ENCODE measurements at places on chromosomes 12 and 14.

DNA sequence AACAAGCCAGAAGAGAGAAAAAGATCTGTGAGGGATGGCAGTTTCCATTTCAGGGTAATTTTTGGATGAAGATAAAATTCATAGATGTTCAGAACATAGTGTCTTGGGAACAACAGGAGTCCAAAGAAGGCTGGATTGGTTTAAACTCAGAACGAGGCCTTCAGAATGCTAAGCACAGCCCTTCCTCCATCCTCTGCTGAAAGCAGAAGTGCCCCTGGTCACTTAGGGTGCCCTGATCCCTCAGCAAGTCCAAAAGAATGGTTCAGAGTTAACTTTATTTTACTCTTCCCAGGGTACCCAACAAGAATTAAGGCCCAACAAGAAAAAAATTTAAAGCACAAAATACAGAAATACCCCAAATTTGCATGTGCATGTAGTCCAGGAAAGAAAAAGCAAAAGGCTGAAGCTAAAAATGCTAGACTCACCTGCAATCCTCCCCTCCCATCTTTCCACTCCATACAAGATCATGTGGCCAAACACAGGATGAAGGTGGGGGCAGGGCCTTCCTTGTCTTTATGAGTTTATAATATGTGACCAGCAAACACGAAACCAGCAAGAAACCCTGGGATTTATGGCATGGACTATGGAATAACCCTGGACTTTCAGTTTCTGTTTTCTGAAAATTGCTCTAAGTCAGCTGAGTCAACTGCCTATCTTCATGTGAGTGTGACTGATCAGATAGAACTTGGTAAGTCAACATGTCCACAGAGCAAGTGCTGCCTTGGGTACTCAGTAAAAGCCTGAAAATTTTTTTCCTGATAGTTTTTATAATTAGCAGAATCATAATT lies 21.2 kb downstream of the MAX start:
- no peak for DNase-seq

DNA sequence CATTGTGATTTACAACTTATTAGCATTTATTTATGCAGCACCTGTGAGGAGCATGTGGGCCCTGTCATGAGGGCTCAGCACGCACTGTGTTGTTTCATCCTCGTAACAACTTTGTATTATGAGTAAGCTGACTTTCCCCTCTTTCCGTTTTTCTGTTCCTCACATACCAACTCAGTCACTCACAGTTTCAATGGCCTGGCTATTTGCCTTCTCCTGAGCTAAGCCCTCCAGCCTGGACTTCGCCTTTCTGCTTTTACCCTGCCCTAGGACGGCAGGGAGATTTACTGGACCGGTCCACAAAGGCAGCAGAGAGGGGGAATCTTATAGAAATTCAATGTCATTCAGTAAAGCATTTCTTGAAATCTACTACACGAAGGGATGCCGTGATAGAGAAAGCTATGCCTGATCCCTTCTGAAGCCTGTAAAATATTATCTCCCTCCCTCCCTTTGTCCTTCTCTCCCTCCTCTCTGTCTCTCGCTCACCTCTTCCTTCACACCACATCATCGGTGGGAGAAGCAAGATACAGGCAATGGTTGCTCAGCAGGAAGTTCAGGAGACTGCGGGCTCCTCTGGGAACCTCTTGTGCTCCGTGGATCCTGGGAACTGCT lies 219.2 kb upstream of the TBX3 start:
- DNase-seq: no peak

GRCh38 chr14:85040046-85040685 lies 489.8 kb upstream of the FLRT2 start:
- DNase-seq: no peak

DNA sequence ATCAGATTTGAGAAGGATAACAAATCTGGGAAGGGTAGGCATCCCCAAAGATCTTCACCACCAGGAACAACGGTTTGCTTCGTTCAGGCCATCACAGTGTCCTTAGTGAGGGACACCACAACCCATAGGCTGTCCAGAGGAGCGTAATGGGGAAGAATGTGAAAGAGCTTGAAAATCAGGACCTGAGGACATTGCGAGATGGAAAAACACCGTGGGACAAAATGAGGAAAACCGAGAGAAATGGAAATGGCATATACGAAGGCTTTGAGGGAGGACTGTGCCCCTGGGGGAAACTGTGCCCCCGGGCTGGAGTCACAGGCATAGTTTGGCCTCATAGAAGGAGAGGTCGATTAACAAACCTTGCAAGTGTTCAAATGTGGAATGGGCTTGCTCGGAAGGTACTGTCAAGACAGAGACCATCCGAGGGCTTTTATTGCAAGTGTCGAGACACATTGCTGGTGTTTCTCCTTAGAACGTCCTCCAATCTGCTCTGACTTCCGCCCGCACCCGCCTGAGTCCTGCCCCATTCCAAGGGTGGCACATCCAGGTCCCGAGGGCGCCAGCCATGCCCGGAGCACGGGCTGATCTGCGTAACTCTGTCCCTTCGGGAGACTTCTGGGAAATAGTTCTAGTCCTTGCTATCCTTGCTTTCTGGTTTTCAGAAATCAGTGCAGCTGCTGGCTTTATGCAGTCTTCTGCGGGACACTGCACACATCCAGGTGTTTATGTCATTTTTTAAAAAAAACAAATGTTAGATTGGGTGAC lies 885 bp upstream of the PALS1 start:
- DNase-seq: peak; percentile 66
